Ascending aorta (tissue), 2 donors: ENCODE measurements at places on chromosomes 11 and 22.

DNA sequence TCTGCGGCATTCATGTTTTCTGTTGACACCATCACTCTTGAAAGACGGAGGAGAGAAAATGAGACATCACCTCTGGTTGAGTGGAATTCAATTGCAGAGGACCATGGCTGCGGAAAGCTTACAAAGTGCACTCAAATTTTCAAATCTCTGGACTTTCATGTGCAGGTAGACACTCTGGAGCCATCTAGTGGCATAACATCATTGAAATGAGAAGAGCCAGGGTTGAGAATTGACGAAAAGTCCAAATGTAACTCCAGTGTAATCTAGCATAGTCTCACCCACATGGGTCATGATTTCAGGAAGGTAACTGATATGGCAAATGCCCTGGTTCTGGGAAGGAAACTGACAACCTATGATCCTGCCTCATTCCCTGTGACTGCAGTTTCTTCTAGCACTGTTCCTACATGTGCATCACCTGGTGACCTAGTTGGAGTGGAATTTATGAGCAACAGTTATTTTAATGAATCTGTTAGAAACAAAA, 687.8 kb downstream of the KCNA4 start:
- H3K36me3 ChIP-seq = no peaks in the 10 kb centered on the region
- DNase-seq = no peak
- no peak overlapping the region for H3K27ac ChIP-seq
- H3K4me3 ChIP-seq = no peak overlapping the region
- no peaks in the 10 kb centered on the region for H3K4me1 ChIP-seq
- H3K27me3 ChIP-seq = no peaks in the 10 kb centered on the region

DNA sequence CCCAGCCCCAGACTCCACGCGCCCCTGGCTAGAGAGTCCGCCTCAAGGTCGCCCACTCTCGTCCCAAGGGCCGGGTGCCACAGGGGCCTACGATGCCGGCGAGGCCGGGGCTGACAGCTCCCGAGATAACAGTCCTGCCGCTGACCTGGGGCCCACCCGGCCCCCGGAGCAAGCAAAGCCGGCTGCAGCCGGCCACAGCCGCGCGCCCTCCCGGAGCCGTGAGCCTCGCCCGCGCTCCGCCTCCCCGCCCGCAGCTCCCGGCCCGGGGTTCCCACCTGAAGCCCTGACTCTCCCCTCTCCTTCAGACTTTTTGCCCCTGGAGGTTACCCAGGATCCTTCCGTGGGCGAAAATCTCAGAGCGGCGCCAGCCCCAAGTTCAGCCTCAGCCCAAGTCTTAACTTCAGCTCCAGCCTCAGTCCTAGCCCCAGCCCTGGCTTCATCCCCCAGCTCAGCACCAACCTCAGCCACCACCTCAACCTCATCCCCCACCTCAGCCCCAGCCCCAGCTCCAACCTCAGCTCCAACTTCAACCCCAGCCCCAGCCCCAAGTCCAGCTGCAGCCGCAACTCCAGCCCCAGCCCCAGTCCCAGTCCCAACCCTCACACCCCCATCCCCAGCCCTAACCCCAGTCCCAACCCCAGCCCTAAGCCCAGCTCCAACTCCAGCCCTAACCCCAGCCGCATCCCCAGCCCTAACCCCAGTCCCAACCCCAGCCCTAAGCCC, 1.7 kb downstream of the KLHDC7B start:
- H3K36me3 ChIP-seq = no peaks in the 10 kb centered on the region
- no peak overlapping the region for H3K4me3 ChIP-seq
- no peak for DNase-seq
- H3K4me1 ChIP-seq = peaks cover 8% of the 10 kb centered on the region
- no peak overlapping the region for H3K27ac ChIP-seq

DNA sequence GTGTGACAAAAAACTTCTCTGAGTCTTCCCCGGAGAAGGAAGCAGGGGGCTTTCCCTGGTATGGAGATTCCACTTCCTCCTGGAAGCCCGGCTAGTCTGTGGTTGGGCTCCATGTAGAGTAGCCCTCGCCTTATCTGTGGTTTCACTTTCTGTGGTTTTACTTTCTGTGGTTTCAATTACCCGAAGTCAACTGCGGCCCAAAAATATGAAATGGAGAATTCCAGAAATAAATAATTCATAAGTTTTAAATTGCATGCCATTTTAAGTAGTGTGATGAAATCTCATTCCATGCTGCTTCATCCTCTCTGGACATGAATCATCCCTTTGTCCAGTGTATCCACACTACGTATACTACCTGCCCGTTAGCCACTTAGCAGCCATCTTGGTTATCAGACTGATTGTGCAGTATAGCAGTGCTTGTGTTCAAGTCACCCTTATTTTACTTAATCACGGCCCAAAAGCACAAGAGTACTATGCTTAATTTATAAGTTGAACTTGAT, 275.0 kb upstream of the SESN3 start:
- H3K36me3 ChIP-seq = no peaks in the 10 kb centered on the region
- no peak overlapping the region for H3K4me3 ChIP-seq
- DNase-seq = no peak
- H3K27me3 ChIP-seq = no peaks in the 10 kb centered on the region

DNA sequence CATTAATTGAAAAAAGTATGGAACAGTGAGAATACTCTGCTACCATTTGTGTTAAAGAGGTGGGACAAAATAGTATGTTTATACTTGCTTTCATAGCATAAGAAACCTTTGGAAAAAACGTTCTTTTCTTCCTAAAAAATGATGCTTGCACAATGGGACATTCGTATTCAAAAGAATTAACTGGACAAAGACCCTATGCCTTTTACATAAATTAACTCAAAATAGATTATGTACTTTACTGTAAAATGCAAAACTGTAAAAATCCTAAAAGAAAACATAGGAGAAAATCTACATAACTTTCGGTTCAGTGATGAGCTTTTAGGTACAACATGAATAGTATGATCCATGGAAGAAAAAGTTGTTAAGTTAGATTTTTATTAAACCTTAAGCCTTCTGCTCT, 166.2 kb downstream of the NELL1 start:
- no peak overlapping the region for H3K27ac ChIP-seq
- no peaks in the 10 kb centered on the region for H3K4me1 ChIP-seq
- H3K27me3 ChIP-seq = no peaks in the 10 kb centered on the region
- DNase-seq = no peak
- H3K4me3 ChIP-seq = no peak overlapping the region

DNA sequence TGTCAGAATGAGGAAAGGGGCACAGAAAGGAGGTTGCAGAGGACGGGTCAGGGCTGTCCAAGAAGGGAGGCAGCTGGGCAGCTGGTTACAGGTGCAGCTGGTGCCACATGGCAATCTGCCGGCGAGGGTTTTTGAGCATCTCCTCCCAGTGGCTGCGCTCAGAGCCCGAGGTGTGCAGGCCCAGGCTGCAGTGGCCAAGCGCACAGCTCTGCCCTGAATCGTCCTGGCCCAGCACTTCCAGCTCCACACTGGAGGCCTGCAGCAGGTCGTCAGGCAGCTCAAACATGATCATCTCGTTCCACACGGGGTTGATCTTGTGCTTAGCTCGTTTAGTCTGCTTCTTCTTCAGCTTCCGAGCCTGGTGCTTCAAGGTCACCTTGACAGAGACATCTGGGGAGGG, 42.2 kb downstream of the SYT13 start:
- no peaks in the 10 kb centered on the region for H3K4me1 ChIP-seq
- DNase-seq = no peak
- H3K36me3 ChIP-seq = no peaks in the 10 kb centered on the region
- no peak overlapping the region for H3K4me3 ChIP-seq
- no peak overlapping the region for H3K27ac ChIP-seq
- no peaks in the 10 kb centered on the region for H3K27me3 ChIP-seq

DNA sequence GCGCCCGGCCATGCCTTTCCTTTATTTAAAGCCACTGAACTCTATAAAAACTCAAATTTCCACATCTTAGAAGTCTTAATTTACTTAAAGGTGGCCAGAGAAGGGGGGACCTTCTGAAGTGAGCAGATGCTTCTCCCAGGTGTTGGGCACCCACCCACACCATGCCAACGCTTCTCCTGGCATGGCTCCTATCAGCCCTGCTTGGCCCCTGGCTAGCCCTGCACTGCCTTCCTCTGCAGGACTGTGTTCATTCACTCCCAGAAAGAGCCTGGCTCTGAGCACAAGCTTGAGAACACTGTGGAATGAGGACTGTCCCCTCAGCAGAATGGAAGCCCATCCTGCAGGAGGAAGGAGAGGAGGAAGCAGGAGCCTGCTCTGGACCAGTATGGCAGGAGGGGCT, 34.6 kb upstream of the ARFGAP3 start:
- H3K4me1 ChIP-seq = peaks cover 5% of the 10 kb centered on the region
- no peak overlapping the region for H3K4me3 ChIP-seq
- H3K27ac ChIP-seq = no peak overlapping the region
- DNase-seq = no peak

- DNase-seq = no peak
- H3K36me3 ChIP-seq = no peaks in the 10 kb centered on the region
- no peaks in the 10 kb centered on the region for H3K4me1 ChIP-seq
- H3K27ac ChIP-seq = no peak overlapping the region
Measured at GRCh38 chr11:102426000-102426399, 26.6 kb downstream of the TMEM123 start.

GRCh38 chr11:59173080-59173963, 1.4 kb downstream of the DTX4 start:
- H3K27me3 ChIP-seq = no peaks in the 10 kb centered on the region
- H3K4me3 ChIP-seq = peak overlapping the region; percentile 69
- peaks cover 2% of the 10 kb centered on the region for H3K4me1 ChIP-seq
- H3K36me3 ChIP-seq = no peaks in the 10 kb centered on the region

DNA sequence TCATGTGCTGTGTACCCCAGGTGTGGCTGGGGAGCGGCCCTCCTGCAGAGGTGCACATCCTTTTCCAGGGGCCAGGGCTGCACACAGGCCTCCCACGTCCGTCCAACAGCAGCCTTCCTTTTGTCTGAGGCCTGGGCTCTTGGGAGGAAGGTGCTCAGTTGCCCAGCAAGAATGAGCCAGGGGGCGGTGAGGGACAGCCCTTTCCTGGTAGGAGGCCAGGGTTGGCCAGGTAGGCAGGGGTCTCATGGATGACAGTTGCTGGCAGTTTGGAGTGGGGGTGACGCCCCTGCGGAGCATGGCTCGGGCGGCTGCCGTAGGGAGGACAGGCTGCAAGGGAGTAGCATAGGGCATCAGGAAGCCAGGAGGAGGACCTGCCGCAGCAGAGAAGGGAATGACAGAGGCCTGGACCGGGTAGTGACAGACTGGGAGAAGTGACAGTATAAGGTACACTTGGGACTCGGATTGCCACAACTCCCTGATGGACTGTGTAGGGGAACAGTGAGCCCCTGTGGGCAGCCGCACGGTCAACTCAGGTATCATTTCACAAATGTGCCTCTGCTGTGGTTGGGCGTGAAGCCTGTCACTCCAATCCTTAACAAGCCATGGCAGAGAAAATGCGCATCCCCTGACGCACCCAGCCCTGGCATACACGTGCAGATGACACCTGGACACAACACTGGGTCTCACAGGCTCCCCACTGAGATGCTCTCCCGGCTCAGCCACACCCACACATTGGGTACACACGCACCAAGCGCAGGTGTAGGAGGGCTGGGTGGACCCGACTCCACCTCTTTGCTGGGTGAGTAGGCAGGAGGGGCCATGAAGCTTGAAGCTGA, 79.7 kb downstream of the DGCR2 start:
- DNase-seq = no peak
- H3K4me3 ChIP-seq = no peak overlapping the region

- H3K27ac ChIP-seq = no peak overlapping the region
- H3K4me3 ChIP-seq = no peak overlapping the region
- H3K36me3 ChIP-seq = no peaks in the 10 kb centered on the region
- no peaks in the 10 kb centered on the region for H3K27me3 ChIP-seq
- H3K4me1 ChIP-seq = no peaks in the 10 kb centered on the region
Measured at GRCh38 chr11:70711095-70711910, 313.0 kb downstream of the CTTN start.

DNA sequence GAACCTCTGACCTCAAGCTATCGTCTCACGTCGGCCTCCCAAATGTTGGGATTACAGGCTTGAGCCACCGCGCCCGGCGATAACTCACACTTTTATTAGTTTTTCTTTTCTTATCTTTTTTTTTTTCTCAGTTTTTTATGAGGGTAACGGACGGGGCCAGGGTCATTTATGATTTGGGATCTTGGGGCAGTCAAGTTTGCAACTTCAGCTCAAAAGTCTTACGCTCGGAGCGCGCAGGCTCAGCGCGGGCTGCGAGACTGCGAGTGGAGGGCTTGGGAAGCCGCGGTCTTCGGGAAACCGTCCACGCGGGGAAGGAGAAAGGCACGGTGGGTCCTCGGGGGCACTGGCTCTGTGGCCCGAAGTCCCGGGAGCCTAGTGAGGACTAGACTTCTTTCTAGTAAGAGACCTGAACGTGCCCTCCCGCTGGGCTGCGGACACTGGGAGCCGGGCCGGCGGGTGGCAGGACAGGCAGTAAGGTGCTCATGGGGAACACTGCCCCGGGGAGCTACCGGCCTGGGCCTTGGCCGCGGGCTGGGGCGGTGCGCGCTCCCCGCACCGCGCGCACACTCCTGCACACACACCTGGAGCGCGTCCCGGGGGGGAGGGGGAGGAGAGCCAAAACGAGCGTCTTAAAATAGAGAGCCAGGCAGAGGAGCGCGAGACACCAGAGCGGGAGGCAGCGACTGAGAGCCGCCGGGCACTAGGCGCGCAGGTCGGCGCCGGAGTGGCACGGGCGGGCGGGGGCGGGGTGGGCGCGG, 476 bp upstream of the BARX2 start:
- peaks cover 27% of the 10 kb centered on the region for H3K27me3 ChIP-seq
- no peaks in the 10 kb centered on the region for H3K36me3 ChIP-seq
- H3K4me1 ChIP-seq = peaks cover 18% of the 10 kb centered on the region
- DNase-seq = no peak
- no peak overlapping the region for H3K27ac ChIP-seq
- peak overlapping the region; percentile 58 for H3K4me3 ChIP-seq

- no peak overlapping the region for H3K4me3 ChIP-seq
- H3K27me3 ChIP-seq = no peaks in the 10 kb centered on the region
- H3K36me3 ChIP-seq = no peaks in the 10 kb centered on the region
- H3K4me1 ChIP-seq = no peaks in the 10 kb centered on the region
- H3K27ac ChIP-seq = no peak overlapping the region
- DNase-seq = no peak
Measured at GRCh38 chr11:76878014-76878413, 17.3 kb downstream of the ACER3 start.

DNA sequence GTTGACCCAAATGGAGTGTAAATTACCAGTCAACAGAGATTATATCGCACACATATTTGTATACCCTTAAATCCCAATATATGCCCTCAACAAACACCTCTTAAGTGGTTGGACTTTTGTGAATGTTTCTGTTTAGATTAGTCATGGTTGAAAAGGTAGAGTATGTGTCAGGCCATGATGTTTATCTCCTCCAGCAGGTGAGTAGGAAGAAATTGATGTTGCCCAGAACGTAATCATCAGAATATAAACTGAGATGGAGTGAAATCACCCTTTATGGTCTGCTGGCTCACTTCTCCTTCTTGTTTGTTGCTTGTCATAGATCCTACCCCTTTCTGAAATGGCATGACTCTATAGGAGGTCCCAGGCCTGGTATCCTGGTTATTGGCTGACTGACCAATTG, 431.8 kb downstream of the ETS1 start:
- H3K4me3 ChIP-seq = no peak overlapping the region
- no peak for DNase-seq
- no peaks in the 10 kb centered on the region for H3K36me3 ChIP-seq
- no peak overlapping the region for H3K27ac ChIP-seq

- peaks cover 6% of the 10 kb centered on the region for H3K27me3 ChIP-seq
- H3K27ac ChIP-seq = no peak overlapping the region
- no peak overlapping the region for H3K4me3 ChIP-seq
- H3K36me3 ChIP-seq = no peaks in the 10 kb centered on the region
Measured at GRCh38 chr11:72582206-72583176, 91.7 kb downstream of the PDE2A start.

GRCh38 chr11:70842701-70843100, 409.7 kb downstream of the SHANK2 start:
- no peak overlapping the region for H3K27ac ChIP-seq
- H3K4me3 ChIP-seq = no peak overlapping the region
- no peaks in the 10 kb centered on the region for H3K4me1 ChIP-seq
- H3K27me3 ChIP-seq = no peaks in the 10 kb centered on the region
